ENCODE measurements at places on chromosomes 5 and 9. TPM values are rescaled to one million over a fixed set of nuclear protein-coding genes. Genes with fewer than 3 reads are reported as not detected.

DNA sequence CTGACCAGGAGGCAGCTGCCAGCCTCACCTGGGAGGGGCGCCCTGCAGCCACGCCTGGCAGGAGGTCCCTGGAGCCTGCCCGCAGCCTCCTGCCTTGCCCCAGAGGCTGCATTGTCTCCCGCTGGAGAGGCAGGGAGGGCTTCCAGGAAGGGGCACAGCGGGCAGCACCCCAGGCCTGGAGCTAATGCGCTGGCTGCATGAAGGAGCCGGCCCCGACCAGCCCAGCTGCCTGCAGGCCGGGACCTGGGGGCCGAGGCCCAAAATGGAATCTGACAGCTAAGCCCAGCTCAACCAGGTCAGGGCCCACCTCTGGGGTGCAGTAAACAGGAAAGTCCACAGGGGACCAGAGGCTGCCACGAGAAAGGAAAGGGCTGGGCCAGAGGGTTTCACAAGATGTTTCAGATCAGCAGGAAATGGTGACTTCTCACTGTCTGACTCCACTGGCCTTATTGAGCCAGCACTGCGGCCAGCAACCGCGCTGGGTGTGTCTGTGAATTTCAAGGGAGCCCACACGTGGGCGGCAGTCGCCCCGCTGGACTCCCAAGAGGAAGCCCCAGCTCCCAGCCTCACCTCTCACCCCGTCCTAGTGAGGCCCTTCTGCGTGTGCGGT lies 18.6 kb upstream of the NOTCH1 start:
- no peak for DNase-seq

DNA sequence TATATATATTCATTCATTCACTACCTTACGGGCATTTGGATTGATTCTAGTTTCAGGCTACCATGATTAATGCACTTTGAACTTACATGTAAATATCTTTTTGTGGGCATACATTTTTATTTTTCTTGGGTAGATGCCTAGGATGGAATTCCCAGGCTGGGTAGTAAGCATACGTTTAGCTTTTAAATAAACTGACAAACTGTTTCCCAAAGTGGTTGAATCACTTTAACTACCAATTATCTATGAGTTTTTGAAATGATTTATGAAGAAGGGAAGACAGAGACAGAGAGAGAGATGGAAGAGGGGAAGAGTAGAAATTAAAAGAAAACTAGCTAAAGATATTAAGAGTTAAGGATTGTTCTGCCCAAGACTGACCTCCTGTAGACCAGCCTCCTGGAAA lies 612.6 kb downstream of the PSAT1 start:
- DNase-seq, result peak; percentile 4

DNA sequence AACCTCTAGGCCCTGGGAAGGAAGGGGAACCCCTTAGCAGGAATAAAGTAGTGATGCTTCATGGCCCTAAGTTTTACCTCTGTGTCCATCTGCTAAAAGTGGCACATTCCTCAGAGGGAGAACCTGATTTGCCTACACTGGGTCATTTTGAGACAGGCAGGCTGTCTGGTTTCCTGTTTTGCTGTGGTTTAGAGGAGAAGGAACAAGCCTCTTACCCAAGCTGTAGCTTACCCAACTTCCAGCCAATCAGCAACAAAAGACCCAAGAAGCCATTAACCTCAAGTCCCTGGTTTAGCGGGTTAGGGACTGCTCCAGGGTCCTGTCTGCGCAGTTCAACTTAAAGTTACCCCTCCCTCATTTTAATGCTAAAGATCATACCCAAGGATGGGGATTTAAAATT lies 411.0 kb downstream of the MAT2B start:
- DNase-seq, result no peak

DNA sequence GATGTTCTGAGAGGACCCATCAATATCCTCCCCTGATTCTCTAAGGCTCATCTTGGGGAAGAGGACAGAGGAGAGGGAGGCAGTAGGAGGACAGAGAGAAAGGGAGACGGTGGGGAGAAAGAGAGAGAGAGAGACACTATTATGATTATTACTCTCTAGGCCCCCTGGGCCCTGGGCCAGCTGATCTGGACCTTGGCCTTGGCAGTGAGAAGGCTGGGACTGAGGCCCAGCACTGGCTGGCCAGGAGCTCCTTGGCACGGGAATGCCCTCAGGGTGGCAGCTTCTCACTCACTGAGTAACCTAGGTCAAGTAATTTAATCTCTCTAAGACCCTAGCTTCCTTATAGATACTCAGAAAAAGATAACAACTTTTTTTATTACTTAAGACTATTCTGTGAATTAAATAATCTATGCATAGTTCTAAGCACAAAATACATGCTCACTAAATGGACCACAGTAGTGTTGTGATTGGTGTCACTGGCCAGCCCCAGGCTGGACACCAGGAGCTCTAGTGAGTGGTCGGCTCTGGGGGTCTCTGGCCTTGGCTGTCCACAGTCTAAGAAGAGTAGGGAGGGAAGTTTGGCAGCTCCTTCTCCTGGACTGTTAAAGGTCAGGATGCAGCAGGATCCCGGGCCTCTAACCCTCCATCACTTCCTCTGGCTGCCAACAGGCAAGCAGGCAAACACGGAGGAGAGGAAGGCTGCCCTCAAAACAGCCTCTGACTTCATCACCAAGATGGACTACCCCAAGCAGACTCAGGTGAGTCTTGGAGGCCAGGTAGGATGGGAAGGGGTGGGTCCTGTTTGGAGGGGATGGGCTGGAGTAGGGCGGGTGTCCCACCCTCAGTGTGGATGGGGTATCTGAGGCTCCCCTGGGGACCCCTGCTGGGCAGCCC lies 50.0 kb downstream of the GSN start:
- DNase-seq, result no peak

- DNase-seq, result peak; percentile 52
Measured at GRCh38 chr9:110623462-110624025, 44.0 kb upstream of the SVEP1 start.

- DNase-seq, result no peak
Measured at GRCh38 chr9:37917801-37918664, 14.1 kb upstream of the SLC25A51 start.

- no peak for DNase-seq
Measured at GRCh38 chr5:131541762-131542161, 93.3 kb downstream of the RAPGEF6 start.

DNA sequence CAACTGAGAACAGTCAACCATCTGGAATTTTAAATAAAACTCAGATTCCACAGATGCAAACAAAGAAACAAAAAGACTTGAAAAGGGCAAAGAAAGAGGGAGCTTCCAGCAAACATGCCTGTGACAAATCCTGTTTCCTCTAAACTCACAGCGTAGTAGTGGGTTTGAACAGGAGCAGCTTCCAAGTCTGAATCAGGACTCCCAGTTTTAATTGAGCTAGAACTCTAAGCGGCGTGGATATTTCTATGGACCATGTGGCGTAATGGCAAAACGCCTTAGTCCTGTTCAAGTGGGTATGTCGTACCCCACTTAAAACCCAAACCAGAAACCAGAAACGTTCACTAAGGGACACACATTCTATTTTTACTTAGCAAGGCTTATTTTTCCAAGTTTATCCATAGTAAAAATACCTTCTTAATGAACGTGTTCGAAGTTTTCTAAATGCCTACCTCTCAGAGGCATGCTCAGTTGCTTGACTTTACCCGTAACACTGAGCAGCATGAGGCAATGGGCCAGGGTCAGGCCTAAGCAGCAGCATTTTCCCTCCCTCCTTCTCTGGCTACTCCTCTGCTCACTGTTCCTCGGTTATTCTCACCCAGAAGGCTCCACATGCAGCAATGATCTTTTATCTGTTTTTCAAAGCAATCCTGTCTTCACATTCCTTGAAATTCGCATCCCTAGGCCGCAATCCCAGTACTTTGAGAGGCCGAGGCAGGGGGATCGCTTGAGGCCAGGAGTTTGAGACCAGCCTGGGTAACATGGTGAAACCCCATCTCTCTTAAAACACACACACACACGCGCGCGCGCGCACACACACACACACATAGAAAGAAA lies 77.9 kb downstream of the FNBP1 start:
- no peak for DNase-seq

- DNase-seq, result no peak
Measured at GRCh38 chr9:121651295-121652020, at the start of gene DAB2IP. Gene DAB2IP (plus strand): TSS chr9:121651634. CDS start chr9:121651776, 142 bp downstream.

- DNase-seq, result no peak
Measured at GRCh38 chr5:131377785-131378325, 114.0 kb downstream of the CDC42SE2 start.

The CDH18 gene
- not detected for total RNA-seq

The CFAP90 gene
- 0.41 TPM for total RNA-seq

The ZFP2 gene
- total RNA-seq, result not detected

Measured in Caki2 (cell line).